ENCODE measurements at places on chromosomes 6 and 20.

DNA sequence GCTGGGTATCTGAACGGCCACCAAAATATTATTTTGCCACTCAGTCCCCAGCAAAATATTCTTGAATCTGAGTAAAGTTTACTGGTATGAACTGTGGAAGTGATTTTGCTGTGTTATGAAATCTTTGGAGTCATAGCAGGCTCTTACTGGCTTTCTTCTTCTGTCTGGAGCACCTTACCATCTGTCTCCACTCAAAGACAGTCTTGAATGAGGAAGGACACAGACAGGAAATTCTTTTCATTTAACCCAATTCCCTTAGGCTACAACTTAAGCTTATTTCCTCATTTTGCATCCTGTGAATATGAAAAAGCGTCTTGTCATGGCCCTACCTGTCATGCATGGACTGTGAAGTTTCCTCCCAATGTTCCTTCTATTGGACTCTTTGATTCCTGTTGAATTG is 24.7 kb downstream of the FNDC1 start:
- no peak for DNase-seq

DNA sequence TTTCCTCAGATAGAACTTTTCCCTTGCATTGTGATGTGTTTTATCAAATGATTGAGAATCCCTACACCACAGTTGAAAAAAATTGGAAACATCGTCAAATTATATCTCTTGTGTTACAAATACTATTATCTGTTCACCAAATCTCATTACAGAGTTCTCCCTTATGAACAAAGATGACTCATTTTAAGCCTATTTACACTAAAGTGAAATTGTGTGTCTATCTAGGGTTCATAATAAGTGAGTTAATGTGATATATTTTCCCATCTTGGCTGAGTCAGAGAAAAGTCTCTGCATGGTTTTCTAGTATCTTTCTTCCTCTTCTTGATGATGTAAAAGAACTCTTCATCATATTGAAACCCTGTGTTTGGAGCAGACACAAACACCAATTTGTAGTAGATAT is 1263.3 kb upstream of the EYS start:
- DNase-seq, result no peak

DNA sequence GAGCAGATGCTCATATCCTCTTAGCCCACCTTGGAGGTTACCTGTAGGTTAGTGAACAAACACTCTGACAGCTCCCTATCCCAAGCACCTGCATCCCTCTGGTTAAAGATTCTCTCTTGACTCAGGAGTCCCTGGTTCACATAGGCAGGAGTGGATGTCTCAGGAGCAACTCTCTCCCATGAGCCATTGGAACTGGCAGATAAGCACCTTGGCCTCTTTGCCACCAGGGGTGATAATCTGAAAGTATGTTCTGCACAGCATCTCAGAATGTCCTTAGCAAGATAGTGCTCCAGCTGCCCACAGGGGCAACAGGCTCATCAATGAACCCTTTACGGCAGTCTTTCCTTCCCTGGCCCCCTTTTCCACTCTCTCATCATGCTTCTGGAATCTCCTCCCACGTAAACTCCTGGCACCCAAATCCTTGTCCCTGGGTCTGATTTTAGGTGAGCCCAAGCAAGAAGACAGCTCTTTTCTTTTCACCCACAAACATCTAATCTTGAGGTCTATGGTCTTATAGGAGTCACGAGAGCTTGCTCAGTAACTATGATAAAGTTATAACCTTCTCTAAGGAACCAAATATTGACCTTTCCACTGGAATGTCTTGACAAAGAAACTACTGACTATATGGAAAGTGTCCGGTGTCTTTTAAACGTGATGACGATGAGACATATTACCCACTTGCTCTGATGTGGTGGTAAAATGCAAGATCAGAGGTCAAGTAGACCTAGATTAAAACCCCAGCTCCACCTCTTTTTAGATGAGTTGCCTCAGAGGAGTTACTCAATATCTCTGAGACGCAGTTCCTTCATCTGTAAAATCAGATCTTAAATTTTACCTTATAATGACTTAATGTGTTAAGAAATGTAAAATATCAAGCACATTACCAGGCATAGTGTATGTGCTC is 39.8 kb upstream of the ISM1 start:
- peak; percentile 9 for DNase-seq

DNA sequence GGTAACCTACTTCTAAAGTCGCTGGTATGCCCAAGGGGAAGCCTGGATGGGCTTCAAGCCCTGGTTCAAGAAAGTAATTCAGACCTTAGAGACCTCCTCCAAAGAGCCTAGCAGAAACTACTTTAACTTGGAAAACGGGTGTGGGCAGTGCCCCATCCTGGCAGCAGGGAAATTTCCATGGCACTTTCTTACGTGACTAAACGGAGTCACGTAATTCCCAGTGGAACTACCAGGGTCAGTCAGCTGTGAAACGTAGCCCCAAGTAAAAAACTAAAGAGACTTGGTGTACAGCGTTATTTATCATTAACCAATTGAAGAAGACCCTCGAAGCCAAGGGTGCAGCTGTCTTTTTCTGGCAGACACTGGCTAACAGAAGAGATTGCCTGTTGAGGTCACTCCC is 114.0 kb downstream of the RCAN2 start:
- no peak for DNase-seq

DNA sequence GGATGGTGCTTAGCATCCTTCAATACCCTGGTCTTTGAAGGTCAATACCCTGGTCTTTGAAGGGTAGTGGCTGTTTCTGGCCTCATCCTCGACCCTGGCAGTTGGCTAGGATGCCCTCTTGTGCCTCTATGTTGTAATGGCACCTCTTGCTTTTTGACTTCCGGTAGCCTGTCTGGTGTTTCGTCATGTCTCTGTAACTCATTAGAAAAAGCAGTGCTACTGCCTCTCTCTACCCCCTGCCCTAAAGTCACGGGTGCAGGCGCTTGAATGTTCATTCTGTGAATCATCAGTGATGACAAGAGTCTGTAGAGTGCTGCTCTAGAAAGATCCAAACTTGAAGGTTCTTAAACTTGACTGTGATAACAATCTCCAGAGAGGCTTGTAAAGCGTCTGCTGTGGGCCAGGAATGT is 28.3 kb downstream of the RSPO4 start:
- peak; percentile 83 for DNase-seq

- DNase-seq, result no peak
These were observed 14.8 kb upstream of the PRDM13 start for GRCh38 chr6:99591673-99592364.

GRCh38 chr6:140475086-140475485 is 1100.6 kb upstream of the CITED2 start:
- DNase-seq, result no peak

GRCh38 chr20:46209930-46210671 is 92.0 kb downstream of the CD40 start:
- no peak for DNase-seq

DNA sequence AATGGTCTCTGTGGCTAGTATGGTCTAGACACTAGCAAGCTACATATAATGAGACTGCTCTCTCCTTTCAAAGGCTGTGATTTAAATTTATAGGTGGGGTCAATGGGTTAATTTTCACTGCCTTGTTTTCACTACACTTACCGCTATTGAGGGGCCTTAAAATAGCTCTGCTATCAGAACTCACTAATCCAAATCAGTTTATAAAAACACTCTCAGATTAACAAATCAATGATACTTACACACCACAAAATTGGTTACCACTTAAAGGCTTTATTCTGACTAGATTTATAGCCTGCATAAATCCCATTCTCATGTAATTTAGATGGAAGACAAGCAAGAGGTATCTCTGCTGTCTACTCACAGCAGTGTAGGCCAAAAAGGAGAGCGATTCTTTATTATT is 313.0 kb upstream of the AGPAT4 start:
- DNase-seq, result no peak

- DNase-seq, result no peak
These were observed 11.5 kb upstream of the BLOC1S5 start for GRCh38 chr6:8075704-8076103.

- peak; percentile 34 for DNase-seq
These were observed 730 bp downstream of the PARD6B start for GRCh38 chr20:50731930-50732690.

GRCh38 chr6:111579816-111580215 is 25.9 kb downstream of the TRAF3IP2 start:
- DNase-seq, result peak; percentile 72

DNA sequence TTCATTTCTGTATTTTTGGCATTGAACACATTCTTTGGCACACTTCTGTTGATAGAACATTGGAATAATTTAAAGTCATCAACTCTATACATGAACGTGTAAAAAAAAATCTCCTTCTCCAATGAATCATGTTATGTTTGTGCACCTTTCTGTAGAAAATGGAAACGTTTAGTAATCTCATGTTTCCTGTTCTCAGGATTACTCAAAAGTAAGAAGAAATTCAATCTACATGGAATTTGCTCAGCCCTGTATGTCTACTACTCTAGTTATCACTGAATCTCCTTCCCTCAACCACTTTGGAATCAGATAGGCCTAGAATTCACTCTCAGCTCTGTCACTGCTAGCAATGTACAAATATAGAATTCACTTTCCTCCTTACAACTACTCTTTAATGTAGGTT is 103.6 kb downstream of the COL21A1 start:
- no peak for DNase-seq

- no peak for DNase-seq
These were observed 188.6 kb downstream of the ZDHHC14 start for GRCh38 chr6:157569543-157569942.

DNA sequence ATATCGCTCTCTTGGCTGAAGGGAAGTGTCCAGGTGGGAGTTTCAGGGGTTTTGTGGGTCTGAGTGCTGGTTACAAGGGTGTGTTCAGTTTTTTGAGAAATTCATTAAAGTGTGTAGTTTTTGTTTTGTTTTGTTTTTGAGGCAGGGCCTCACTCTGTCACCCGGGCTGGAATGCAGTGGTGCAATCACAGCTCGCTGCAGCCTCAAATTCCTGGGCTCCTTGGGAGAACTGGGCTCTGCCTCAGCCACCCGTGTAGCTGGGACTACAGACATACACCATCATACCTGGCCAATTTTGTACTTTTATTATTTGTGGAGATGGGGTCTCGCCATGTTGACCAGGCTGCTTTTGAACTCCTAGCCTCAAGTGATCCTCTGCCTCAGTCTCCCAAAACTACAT is 51.2 kb upstream of the RALGAPA2 start:
- DNase-seq, result no peak

DNA sequence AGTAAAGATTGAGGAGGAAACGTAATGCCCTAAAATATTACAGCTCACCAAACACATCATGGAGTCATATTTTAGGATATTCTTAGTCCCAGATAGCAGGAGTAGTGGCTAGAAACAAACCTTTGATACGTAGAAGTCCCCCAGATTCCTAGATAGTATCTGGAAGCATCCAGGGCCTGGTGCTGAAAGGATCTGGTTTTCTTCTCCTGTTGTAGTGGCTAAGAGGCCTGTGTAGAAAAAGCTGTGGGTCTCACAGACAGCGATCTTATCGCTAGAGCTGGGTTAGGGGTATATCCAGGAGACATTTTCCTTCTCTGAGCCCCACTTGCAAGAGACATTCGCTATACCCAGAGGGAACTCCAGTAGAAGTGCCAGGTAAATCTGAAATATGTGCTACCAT is 139.9 kb downstream of the KCNQ5 start:
- no peak for DNase-seq

DNA sequence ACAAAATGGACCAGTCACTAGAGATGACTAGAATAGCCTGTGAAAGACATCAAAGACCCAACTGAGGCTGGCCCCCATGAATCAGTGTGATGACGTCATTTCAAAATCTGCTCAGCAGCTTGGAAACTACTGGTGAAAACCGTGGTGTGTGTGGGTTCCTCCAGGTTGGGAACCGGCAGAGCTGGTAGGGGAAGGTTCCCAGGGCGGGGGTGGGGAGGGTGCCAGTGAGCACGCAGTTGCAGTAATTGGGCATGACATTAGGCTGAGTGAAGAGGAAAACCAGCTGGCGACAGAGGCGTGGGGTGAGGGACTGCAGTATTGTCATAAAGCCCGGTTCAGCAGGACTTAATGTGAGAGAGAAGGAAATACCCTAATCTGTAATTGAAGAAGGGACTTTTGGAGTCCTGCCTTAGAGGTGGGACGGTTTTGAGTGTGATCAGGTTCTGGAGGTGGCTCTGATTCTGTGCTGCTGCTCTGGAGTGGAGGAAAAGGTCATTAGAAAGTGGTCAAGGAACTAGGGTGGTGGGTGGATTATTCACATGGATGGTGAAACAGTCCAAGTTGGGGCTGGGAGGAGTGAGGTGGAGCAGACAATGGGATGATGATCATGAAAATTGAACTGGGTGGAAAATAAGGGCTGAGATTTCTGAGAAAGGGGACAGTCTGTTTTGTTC is 52.0 kb upstream of the MTHFD1L start:
- DNase-seq, result no peak

GRCh38 chr6:4316867-4317400 is 181.6 kb upstream of the ECI2 start:
- DNase-seq, result peak; percentile 35

DNA sequence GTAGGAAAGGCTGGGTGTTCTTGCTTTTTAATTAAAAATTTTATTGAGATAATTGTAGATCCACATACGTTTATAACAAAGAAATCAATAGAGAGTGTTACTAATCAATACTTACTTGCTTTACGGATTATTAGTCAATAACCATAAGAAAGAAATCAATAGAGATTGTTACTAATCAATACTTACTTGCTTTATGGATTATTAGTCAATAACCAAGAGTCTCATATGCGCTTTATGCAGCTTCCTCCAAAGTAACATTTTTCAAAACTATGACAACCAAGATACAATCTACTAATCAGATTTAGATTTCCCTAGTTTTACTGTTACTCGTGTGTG is 31.0 kb upstream of the LY86 start:
- no peak for DNase-seq

- no peak for DNase-seq
These were observed 17.4 kb upstream of the UBE2V1 start for GRCh38 chr20:50130356-50130723.

- peak; percentile 78 for DNase-seq
These were observed 42.5 kb upstream of the PNISR start for GRCh38 chr6:99467509-99468106.

DNA sequence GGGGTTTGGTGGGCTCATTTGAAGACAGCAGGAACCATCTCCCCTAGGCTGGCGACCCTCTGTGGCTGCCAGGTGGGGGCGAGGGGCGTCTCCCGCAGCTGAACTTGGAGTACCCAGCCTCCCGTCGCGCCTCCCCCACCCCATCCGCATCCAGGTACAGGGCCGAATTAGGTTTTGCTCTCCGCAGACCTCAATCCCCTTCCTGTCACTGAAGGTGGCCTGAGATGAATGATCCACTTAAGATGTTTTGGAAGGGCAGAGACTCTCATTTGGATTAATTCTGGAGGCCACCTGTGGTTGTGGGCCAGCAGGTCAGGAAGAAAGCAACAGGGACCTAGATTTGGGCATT is 493 bp downstream of the CD83 start:
- DNase-seq, result no peak

Data from hematopoietic multipotent progenitor cell treated with erythropoietin and hydrocortisone succinate and interleukin-3 and kit ligand, for 6 days (in vitro differentiated cells).